Breast epithelium (tissue), 4 donors: ENCODE measurements at places on chromosomes 7 and 10. TPM values are rescaled to one million over a fixed set of nuclear protein-coding genes. Genes with fewer than 3 reads are reported as not detected.
A peak's percentile ranks its signal among the peaks of the same experiment; 100 is the strongest.

- no peak overlapping the region for H3K4me3 ChIP-seq
- H3K4me1 ChIP-seq, result no peaks in the 10 kb centered on the region
- H3K36me3 ChIP-seq, result no peaks in the 10 kb centered on the region
- H3K27ac ChIP-seq, result peak overlapping the region; percentile 74
- no peaks in the 10 kb centered on the region for H3K27me3 ChIP-seq
- peak; percentile 58 for DNase-seq
Observed at GRCh38 chr7:36854652-36855051, 130.4 kb upstream of the AOAH start.

DNA sequence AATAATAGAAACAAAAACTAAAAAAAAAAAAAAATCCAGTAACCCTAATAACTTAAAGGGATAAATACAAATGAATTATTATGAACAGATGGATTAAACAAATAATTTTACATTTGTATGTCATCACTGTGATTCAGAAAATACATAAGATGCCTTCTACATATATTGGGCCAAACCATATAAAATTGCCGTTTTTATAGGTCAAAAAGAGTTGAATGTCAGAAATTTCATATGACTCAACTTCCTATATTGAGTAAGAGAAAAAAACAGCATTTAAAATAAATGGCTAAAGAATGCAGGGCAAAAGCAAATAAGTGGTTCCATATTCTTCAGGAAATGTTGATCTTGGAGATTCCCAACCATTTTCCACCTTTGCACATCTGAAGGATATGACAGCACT, 9.4 kb downstream of the SLC35B4 start:
- H3K4me3 ChIP-seq, result no peak overlapping the region
- no peak overlapping the region for H3K27ac ChIP-seq
- no peaks in the 10 kb centered on the region for H3K36me3 ChIP-seq
- DNase-seq, result no peak
- no peaks in the 10 kb centered on the region for H3K27me3 ChIP-seq
- no peaks in the 10 kb centered on the region for H3K4me1 ChIP-seq

DNA sequence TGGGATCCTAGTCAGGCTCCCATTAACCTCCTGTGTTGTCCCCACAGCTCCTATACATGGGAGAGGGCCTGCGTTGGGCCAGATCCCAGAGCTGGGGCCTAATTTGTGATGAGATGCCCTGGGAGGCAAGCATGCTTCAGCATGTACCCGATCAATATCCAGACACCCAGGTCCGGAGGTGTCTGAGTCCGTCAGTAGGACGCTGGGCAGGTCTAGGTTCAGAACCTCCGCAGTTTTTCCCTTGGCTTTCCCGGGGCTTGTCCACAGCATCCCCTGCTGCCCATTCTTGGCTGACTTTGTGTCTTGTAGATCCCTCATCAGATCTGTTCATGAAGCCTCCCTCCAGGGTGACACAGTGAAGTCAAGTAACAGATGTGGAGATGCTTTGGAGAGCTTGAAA, 32.7 kb upstream of the RBAK start:
- no peaks in the 10 kb centered on the region for H3K36me3 ChIP-seq
- no peak overlapping the region for H3K27ac ChIP-seq
- DNase-seq, result no peak

DNA sequence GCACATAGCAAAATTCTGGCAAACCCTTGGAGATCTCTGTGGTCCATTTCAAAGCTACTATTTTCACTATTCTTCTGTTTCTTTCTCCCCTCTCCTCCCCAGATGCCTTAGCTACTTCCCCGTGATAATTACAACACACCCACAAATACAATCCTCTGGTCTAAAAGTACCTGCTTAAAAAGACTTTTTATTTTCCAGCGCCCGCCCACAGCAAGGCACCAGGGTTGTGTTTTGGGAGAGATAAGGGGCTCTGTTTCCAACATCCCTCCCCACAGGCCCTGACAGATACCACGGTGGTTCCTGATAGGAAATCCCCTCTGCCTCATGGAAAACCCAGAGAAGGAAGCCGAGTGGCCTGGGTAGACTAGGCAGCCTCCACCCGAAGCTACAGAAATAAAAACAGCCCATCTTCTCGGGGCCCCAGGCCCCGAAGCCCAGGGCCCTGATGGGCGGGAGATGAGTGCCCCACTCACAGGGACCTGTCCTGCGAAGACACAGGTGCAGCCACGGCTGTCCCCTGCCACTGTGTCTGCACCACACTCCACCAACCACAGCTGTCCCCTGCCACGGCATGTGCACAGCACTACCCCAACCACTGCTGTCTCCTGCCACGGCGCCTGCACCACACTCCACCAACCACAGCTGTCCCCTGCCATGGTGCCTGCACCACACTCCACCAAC, 19.7 kb downstream of the CALML5 start:
- H3K4me3 ChIP-seq, result no peak overlapping the region
- H3K27ac ChIP-seq, result no peak overlapping the region
- no peaks in the 10 kb centered on the region for H3K4me1 ChIP-seq

- no peak overlapping the region for H3K4me3 ChIP-seq
- H3K4me1 ChIP-seq, result no peaks in the 10 kb centered on the region
- H3K36me3 ChIP-seq, result no peaks in the 10 kb centered on the region
Observed at GRCh38 chr7:134637934-134638719, 8.5 kb upstream of the BPGM start.

DNA sequence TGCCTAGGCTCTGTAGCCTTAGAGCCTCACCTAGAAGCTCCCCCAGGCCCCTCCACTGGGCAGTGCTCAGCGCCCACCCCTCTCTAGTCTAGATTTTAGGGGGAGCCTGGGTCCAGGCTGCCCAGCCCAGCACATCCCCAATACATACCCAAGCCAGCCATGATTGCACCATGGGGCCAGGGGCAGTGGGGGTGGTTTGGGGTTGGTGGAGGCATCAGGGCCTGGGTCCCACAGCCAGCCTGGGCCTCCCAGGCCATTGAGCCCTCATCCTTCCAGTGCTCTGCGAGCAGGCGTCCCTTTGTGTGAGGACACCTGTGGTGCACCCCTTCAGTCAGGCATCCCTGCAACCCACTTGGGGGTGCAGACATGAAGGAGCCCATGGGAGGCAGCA, 76.9 kb upstream of the RET start:
- H3K4me3 ChIP-seq, result no peak overlapping the region
- H3K27me3 ChIP-seq, result no peaks in the 10 kb centered on the region

DNA sequence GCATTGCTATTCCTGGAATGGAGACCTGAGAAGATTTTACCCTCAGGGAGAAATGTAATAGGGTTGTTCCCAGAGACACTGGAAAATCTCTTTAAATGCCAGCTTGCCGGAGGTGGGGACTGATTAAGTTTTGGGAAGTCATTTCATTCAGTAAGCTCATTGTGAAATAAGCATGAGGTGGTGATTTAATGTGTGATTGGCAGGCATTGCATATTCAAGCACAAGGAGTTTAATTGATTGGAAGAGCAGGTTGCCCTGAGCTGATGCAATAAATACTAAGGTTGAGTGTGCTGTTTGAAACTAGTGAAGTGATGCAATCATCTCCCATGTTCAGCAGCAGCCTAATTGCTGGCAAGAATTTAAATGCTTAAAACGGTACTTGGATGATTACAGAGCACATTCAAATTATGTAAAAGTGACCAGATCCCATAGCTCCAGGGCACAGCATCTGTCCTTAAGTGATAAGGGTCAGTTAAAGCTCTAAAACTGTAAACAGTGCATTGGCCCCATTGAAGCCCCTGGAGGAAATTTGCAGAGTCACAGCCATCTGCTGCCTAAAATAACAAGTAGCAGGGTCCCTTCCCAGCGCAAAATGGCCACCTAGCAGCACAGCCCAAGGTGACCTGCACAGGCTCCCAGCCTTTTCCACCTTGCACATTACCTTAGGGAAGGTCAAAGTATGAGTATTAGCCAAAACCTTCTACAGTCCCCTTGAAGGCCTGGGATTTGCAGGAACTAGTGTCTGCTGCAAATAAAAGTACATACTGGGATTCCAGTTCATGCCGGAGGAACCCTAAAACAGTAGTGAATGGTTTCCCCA, 92.1 kb downstream of the CCDC71L start:
- no peaks in the 10 kb centered on the region for H3K27me3 ChIP-seq
- H3K27ac ChIP-seq, result peak overlapping the region; percentile 54

GRCh38 chr10:99784016-99784726, 1.7 kb downstream of the ABCC2 start:
- H3K36me3 ChIP-seq, result no peaks in the 10 kb centered on the region
- no peak overlapping the region for H3K27ac ChIP-seq
- no peak overlapping the region for H3K4me3 ChIP-seq
- H3K4me1 ChIP-seq, result no peaks in the 10 kb centered on the region
- no peaks in the 10 kb centered on the region for H3K27me3 ChIP-seq

GRCh38 chr10:718143-718700, 28.8 kb upstream of the DIP2C start:
- DNase-seq, result no peak
- H3K27ac ChIP-seq, result no peak overlapping the region
- H3K4me1 ChIP-seq, result no peaks in the 10 kb centered on the region

DNA sequence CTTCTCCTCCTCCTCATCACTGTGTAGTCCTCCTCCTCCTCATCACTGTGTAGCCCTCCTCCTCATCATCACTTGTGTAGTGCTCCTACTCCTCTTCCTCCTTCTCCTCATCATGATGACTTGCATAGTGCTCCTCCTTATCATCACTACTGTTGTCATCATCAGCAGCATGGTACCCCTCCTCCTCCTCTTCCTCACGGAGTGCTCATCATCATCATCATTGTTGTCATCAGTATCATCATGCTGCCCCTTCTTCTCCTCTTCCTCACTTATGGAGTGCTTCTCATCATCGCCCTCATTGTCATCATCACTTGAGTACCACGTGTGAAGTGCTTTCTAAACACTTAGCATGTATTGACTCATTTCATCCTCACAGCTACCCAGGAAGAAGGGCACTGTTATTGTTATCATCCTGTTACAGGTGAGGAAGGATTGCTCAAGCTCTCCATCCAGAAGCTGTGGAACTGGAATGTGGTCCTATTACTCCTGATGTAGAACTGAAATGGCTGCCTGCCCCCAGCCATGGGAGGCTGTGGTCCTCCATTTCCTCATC, 122.8 kb upstream of the SHH start:
- no peak overlapping the region for H3K4me3 ChIP-seq
- H3K4me1 ChIP-seq, result no peaks in the 10 kb centered on the region
- no peaks in the 10 kb centered on the region for H3K27me3 ChIP-seq

DNA sequence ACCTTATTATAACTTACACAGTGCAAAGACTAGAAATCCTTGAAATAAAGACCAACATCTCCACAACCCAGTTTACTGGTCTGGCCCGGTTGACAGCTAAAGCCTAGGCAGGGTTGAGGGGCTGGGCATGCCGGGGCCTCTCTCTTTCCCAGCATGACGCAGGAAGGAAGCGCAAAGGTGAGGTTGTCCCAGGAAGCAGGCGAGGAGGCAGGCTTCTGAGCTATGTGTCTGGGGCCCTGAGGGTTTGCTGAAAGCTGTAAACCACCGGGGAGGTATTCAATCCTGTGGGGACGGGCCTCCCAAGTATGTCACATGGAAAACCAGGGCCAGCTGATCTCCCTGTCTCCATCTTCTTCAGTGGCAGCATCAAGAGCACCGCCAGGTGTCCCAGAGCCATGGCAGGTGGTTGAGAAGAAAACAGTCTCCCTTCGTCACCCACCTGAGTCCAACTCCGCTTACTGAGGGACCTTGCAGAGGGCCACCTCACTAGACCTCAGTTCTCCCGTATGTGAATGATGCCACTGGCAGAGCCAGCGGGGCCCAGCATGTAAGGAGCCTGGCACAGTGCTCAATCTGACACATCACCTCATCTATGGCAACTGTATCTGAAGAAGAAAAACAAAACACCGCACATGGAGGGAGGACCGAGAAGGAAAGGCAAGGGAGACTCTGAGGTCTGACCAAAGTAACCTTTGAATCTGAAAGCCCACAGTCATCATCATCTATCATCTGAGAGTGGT, 49.5 kb downstream of the FAM53B start:
- DNase-seq, result no peak
- H3K4me1 ChIP-seq, result no peaks in the 10 kb centered on the region
- H3K27me3 ChIP-seq, result no peaks in the 10 kb centered on the region
- H3K36me3 ChIP-seq, result no peaks in the 10 kb centered on the region
- H3K27ac ChIP-seq, result peak overlapping the region; percentile 12

DNA sequence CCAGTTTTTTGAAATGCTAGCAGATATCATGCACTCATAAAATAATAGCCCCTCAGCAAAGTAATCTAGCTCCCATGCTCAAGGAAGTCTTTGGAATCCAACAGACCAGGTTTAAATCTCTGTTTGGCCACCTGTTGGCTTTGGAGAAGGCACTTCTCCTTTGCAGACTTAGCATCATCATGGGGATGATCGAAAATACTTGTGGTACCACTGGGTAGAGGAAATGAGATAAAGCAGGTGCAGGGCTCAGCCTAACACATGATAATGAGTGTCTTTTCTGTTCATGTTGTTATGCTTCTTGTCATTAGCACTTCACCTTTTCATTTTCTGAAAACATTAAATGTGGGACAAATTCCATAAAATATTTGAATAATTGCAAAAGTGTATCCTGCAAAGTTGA, 67.4 kb downstream of the LRRC18 start:
- H3K27ac ChIP-seq, result no peak overlapping the region
- no peak for DNase-seq
- no peak overlapping the region for H3K4me3 ChIP-seq
- no peaks in the 10 kb centered on the region for H3K36me3 ChIP-seq
- no peaks in the 10 kb centered on the region for H3K27me3 ChIP-seq
- no peaks in the 10 kb centered on the region for H3K4me1 ChIP-seq

DNA sequence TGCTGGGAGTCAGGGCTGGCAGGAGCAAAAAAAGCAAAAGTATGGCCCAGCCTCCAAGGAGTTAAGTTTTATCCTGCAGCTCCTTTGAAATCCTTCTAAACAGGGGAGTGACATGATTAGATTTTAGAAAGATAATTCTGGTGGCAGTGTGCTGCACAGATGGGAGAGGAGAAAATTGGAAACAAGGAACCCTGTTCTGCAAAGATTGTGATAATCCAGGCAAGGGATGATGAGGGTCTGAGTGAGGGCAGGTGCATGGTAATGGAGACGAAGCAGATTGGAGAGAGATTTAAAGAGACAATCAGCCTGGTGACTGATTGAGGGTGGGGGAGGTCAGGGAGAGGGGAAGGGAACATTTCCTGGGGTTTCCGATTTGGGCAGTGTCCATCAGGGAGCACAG, 444.7 kb upstream of the PODXL start:
- H3K4me1 ChIP-seq, result no peaks in the 10 kb centered on the region
- H3K4me3 ChIP-seq, result no peak overlapping the region
- no peak overlapping the region for H3K27ac ChIP-seq
- H3K27me3 ChIP-seq, result no peaks in the 10 kb centered on the region

DNA sequence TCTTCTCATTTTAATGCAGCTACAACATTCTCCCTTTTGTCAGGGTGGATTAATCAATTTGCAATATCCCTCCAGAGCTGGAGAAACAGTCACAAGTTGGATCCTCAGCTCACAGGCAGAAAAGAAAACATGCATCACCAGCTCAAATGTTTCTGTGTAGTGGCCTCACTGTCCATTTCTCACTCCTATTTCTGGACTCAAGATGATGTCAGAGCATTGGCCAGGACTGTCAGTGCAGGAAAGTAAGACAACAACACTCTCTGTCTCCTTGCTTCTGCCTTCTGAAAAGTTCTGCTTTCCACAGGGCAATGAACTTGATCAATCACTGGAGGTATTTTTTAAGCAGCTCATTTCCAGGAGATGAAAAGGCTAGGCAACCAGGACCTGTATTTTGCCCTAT, 8.2 kb upstream of the SVIL start:
- H3K36me3 ChIP-seq, result no peaks in the 10 kb centered on the region
- DNase-seq, result no peak
- no peak overlapping the region for H3K4me3 ChIP-seq
- peaks cover 14% of the 10 kb centered on the region for H3K4me1 ChIP-seq
- peak overlapping the region; percentile 75 for H3K27ac ChIP-seq
- H3K27me3 ChIP-seq, result no peaks in the 10 kb centered on the region

- no peak overlapping the region for H3K27ac ChIP-seq
- H3K36me3 ChIP-seq, result no peaks in the 10 kb centered on the region
- H3K27me3 ChIP-seq, result no peaks in the 10 kb centered on the region
- H3K4me3 ChIP-seq, result no peak overlapping the region
Observed at GRCh38 chr10:88793712-88794299, 8.7 kb upstream of the LIPM start.

Gene FOXP2
- total RNA-seq, result 11.1 TPM

Gene PAX4
- total RNA-seq, result not detected

Gene SPDYE3
- total RNA-seq, result not detected

Gene TEX47
- total RNA-seq, result not detected
